Type B pancreatic cell (in vitro differentiated cells): ENCODE measurements at places on chromosomes 2 and 18.

DNA sequence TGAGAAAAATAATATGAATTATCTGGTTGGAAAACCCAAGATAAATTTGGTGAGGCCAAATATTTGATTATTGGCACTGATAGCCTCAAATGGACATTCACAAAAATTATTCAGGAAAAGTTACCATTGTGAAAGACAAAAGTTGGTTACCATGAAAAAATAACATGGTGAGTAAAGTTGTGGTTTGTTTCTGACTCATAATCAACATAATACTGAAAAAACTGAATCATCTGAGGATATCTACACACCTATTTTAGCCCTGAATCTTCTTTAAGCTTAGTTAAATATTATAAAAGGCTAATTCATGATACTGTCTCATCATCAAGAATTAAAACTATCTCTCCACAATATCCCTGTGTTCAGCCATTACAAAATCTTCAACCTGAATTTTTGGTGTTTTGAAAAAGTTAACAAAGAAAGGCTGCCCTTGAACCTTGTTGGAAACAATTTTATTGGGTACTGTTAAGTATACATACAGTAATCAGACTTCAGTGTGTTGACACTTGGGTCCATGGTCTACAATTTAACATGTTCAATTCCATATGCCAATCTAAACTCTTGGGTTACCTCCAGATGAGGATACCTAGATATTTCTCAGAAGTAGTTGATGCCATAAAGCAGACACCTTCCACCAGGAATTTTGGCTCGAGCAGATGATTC lies 607.5 kb upstream of the SLC39A10 start:
- DNase-seq: no peak

DNA sequence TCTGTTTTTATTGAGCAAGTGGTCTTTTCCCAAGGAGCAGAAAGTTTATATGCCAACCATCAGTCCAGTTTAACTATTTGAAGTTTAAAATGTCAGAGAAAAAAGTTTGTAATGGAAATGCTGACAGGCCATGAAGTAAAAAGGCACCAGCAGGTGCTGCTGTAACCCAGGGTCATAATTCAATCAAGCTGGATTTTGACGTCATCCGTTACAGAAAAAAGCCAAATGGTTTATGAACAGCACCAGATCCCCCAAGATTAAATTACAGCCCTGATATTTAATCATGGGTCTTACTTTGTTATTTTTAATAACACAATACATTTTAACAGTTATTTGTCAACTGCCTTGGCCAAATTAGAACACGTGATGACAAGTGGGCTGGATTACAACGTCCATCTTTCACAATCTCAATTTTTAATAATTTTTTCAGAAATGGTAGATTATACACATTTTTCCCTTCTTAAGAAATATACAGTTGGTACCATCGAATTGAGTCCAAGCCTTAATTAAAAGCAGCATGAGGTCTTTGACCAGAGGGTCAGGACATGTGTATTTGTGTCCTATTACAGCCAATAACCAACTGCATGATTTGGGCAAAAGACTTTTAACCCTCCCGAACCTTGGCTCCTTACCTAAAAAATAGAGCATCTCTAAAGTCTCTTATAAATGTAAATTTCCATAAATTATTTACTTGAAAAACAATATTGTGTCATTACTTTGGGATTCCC lies 10.0 kb downstream of the TCF4 start:
- no peak for DNase-seq

- no peak for DNase-seq
Measured at GRCh38 chr2:168596881-168597655, 141.0 kb downstream of the CERS6 start.

DNA sequence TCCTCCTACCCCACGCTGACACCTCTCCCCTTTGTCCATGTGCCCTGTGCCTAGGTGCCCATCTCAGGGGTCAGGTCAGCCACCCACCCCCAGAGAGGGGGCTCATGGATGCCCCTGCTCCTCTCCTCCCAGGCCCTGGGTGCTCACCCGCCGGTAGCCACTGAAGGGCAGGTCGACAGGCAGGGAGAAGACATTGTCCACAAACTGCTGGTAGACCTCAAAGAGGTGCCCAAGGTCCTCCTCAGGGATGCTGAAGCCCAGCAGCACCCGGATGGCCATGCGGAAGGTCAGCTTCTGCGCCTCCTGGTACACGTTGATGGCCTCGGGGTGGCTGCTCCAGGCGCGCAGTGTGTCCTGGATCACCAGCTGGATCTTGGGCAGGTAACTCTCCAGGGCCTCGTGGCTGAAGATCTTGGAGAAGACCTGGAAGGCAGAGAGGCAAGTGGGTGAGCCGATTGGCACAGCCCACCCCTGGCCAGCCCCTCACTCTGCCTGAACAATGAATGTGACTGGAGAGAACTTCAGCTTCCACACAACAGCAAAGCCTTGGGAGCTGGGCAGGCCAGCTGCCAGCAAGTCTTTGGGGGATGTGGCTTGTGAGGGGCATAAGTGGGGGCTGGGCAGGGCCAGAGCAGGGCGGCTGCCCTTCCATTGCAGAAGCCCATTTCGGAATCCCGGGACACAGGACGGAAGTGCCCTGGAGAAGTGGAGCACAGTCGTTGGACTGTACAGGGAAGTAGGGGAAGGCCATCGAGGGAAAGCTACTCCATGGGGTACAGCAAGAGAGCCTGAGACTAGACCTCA lies 12.5 kb downstream of the CYP26B1 start:
- DNase-seq: no peak

GRCh38 chr2:218089259-218089658 lies 20.2 kb downstream of the RUFY4 start:
- DNase-seq: no peak

GRCh38 chr18:73690222-73690621 lies 457.4 kb downstream of the FBXO15 start:
- DNase-seq: no peak

- DNase-seq: no peak
Measured at GRCh38 chr18:56988022-56988421, 158.9 kb upstream of the BOD1L2 start.

GRCh38 chr2:85785027-85785822 lies 31.4 kb downstream of the ATOH8 start:
- no peak for DNase-seq

DNA sequence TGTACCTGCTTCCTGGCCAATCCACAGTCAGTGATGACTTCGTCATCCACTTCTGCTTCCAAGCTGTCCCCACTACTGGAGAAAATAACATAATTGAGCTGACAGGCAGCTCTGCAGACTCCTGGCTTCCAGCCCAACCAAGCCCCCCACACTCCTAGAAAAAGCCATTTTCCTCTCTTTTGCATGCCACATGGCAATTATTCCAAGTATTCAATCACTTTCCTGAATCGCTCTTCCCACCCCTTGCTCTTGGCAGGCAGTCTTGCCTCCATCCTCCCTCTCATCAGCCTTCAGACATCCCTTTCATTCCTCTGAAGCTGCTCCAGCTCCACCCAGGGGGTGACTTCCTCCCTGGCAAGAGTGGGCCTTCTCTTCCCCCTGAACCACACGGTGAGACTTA lies 14.3 kb upstream of the ST8SIA5 start:
- no peak for DNase-seq

- no peak for DNase-seq
Measured at GRCh38 chr2:157722580-157723234, 94.0 kb upstream of the ACVR1C start.

DNA sequence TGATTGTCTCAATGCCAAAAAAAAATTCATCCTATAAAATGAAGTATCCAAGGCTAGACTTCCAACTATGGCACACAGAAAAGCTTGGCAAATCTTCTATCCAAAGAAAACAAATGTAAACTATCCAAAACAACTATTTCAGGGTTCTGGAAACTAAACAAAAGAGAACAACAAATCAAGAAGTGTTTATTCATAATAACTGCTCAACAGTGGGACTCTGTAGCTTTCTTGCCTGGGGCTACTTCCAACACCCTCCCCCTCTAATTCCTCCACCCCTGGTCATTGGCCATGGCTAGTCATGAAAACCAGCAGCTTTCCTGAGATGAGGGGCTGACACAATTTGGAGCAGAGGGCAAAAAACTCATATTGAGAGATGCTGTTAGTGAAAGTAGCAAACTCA lies 107.0 kb downstream of the EXOC6B start:
- DNase-seq: no peak

GRCh38 chr2:106356291-106356690 lies 111.9 kb downstream of the RGPD3 start:
- no peak for DNase-seq

- no peak for DNase-seq
Measured at GRCh38 chr2:176554101-176555048, 285.1 kb downstream of the MTX2 start.

- DNase-seq: no peak
Measured at GRCh38 chr2:27710640-27711430, 47.1 kb downstream of the SLC4A1AP start.

GRCh38 chr2:68637047-68637446 lies 6.3 kb upstream of the PROKR1 start:
- DNase-seq: no peak

DNA sequence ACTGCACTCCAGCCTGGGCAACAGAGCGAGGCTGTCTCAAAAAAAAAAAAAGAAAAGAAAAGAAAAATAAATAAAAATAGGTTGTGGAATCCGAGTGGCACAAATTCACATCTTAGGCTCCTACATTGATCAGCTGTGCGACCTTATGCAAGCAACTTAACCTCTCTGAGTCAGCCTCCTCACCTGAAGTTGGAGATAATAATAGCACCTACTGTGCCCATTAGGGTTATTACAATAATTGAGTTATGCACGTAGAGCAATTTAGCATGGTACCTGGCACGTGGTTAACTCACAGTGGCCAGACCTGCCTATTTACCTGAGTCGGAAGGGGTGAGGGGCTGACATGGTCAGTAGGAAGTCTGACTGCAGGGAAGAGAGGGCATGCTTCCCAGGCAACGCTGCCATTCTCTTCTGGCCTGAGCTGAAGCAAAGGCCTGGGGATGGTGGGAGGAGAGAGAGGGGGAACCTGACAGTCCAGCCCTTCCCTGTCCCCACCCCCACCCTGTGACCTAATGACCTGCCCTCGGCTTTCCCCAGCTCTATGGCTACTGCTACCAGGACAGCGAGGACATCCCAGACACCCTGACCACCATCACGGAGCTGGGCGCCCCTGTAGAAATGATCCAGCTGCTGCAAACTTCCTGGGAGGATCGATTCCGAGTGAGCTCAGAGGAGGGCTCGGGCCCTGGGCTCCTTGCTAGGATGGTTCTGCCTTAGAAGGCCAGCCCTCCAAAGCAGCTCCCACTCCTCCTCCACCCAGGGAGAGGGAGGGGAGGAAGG lies 5.1 kb downstream of the PKDCC start:
- no peak for DNase-seq

DNA sequence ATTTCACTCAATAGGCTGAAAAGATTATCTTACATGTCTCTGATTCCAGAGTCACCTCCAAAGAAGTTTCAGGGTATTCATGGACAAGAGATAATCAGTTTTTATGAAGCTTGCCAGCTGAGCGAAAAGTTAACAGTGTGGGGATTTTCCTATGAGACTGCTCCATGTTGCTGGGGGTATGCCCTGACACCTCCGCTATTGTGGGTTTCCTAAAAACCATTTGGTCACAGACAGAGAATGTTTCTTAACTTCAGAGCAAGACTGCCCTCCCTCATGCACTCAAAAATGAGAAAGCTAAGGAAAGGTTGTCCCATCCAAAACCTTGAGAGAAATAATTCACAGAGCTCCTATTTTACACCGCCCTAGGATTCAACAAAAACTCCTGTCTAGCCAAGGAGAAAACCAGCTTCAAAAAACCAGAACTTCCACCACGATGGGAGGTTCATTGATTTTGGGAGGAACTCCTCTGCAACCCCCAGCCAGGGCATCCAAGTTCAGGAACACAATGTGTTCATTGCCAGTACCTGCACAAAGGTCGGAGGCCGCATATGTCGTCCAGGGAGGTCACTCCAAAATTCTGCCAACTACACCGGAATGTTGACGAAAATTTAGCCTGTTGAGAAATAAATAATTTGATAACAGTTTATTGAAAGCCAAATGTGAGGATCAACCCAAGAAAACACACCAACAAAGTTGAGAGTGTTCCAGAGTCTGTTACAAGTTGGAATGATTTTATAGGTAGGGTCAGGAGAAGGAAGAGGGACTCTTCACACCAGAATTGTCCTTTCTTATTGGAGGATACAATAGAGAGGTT lies 104.3 kb downstream of the SP100 start:
- no peak for DNase-seq

- DNase-seq: no peak
Measured at GRCh38 chr2:54466870-54467269, 10.7 kb downstream of the SPTBN1 start.

DNA sequence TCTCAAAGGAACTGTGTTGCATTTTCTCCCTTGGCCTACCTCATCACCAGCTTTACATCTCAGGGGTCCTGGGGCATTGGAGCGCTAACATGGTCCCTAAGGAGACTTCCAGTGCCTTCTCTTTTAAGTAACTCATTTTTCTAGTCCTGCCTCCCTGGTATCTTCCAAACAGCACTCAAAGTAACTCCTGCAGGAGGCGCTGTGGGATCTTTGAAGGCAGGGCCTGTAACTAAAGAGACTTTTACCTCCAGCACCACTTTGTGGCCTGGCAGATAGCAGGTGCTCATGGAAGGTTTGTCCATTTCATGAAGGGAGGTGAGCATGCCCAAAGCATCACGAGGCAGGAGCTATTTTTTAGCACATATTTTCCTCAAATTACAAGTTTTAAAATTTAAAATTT lies 411.0 kb upstream of the GYPC start:
- DNase-seq: no peak

DNA sequence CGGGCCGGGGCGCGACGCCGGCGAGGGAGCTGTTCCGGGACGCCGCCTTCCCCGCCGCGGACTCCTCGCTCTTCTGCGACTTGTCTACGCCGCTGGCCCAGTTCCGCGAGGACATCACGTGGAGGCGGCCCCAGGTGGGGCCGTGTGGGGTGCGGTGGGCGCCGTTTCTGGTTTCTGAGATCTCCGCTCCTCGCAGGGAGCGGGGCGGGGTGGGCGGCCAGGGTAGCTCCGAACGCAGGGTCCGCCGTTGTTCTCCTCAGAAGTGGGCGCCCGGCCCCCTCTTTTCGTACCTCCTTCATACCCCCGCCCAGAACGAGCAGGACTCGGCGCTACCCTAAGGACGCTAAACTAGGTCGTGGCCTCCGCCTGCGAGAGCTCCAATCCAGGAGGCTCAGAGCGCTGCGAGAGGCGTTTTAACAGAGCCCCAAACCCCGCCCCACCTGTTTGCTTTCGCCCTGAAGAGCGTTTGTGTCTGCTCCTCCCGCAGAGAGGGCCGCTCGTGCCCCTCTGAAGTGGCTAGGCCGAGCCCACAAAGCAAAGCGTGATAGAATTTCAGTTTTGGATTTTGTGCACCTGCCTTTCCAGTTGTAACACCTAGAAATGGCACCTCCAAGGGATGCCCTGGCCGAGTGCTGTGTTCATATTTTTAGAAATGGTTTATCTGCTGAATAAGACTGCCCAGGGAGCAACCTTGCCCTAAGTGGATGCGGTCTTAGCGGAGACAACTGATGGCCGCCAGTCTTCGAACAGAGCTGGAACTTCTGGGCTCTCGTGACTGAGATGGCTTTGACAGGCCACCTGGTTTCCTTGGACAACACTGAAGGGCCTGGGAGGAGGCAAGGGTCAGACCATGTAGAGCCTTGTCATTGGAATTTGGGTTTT lies 626 bp downstream of the CAPN10 start:
- no peak for DNase-seq

DNA sequence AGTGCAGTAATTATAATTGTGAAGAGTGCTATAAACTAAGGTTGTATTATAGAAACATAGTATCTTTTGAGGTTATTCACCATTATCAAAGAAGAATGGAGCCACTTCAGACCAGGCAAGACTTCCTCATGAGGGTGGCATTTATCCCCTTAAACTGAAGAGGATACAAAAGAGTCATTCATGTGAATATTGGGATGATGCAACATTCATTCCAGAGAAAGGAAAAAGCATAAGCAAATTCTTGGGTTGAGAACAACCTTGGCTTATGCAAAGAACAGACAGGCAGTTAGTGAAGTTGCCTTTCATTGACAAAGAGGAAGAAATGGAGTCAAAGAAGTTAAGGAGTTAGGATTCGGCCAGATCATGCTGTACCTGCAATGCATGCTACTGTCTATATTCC lies 682.5 kb downstream of the MBD2 start:
- no peak for DNase-seq
